Mesothelial cell of epicardium (in vitro differentiated cells): ENCODE measurements at places on chromosomes 1 and 21.

GRCh38 chr1:206686478-206687249, 2.0 kb downstream of the MAPKAPK2 start:
- DNase-seq: no peak

DNA sequence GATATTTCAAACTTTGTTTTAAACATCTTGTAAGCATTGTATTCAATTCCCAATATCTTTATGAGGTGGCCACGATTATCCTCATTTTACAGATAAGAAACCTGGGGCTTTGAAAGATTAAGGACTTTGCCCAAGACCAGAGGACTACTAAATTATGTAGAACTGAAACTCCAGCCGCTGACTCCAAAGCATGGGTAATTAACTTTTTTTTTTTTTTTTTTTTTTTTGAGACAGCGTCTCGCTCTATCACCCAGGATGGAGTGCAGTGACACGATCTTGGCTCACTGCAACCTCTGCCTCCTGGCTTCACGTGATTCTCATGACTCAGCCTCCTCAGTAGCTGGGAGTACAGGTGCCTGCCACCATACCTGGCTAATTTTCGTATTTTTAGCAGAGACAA, 68.7 kb downstream of the ALG14 start:
- no peak for DNase-seq

GRCh38 chr1:86866665-86867064, 47.3 kb downstream of the SELENOF start:
- DNase-seq: no peak

DNA sequence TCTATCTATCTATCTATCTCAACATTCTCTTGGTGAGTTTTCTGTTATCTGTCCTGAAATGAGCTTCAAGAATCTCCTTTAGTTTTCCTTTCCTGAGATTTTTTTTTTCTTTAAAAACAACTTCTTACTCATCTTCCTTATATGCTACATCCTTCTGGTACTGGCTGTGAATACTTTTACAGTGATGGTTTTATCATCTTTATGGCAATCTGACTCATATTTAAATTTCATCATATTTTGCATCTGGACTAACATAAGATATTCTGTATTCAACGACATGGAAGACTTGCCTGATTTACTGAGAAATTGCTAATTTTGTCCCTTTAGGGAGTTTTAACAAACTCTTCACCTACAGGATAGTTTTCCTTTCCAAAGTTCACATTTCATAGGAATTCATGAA, 33.0 kb downstream of the PDE4B start:
- no peak for DNase-seq

GRCh38 chr1:103761896-103762295, 12.2 kb downstream of the AMY1C start:
- no peak for DNase-seq

DNA sequence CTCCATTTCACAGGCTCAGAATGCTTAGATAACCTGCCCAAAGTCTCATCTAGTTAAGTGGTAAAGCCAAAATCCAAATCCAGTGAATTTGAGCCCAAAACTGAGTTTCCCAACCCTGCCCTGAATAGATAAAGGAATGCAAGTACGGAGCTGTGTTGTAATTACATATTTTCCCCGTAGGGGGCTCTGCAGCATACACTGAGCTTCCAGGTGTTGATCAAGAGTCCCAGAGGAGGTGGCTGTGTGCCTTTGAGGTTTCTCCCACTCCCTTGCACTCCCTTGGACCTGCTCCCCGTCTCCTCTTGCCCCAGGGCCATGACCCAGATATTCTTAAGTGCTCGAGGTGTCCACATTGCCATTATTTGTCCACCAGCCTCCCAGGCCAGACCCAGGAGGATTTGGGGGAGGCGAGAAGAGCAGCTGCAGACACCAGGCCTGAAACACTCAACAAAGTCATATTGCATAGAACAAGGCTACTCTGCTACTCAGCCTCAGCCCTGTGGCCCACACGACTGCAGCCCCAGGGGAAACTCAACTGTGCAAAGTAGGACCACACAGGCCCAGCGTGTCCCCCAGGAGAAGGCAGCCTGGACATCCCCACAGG, 18.4 kb upstream of the LY9 start:
- no peak for DNase-seq
